Neural progenitor cell (in vitro differentiated cells): ENCODE measurements at places on chromosomes 6 and 20. TPM values are rescaled to one million over a fixed set of nuclear protein-coding genes. Genes with fewer than 3 reads are reported as not detected.

DNA sequence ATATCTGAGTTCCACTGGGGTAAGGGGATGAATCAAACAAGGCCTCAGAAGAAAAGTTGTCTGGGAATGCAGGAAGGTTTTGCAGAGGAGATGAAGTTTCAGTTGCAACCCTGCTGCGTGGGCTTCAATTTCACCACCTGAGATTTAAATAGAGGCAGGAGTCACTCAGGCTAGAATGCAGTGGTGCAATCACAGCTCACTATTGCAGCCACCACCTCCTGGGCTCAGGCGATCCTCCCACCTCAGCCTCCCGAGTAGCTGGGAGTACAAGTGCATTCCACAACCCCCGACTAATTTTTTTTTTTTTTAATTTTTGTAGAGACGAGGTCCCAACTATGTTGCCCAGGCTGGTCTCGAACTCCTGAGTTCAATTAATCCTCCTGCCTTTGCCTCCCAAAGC, 1.5 kb upstream of the ZNF165 start:
- H3K4me1 ChIP-seq = no peaks in the 10 kb centered on the region
- H3K36me3 ChIP-seq = no peaks in the 10 kb centered on the region
- no peak overlapping the region for H3K4me3 ChIP-seq
- no peaks in the 10 kb centered on the region for H3K27me3 ChIP-seq
- DNase-seq = no peak
- no peak overlapping the region for H3K27ac ChIP-seq

The DDX43 gene
- total RNA-seq = not detected in 2 replicates

DNA sequence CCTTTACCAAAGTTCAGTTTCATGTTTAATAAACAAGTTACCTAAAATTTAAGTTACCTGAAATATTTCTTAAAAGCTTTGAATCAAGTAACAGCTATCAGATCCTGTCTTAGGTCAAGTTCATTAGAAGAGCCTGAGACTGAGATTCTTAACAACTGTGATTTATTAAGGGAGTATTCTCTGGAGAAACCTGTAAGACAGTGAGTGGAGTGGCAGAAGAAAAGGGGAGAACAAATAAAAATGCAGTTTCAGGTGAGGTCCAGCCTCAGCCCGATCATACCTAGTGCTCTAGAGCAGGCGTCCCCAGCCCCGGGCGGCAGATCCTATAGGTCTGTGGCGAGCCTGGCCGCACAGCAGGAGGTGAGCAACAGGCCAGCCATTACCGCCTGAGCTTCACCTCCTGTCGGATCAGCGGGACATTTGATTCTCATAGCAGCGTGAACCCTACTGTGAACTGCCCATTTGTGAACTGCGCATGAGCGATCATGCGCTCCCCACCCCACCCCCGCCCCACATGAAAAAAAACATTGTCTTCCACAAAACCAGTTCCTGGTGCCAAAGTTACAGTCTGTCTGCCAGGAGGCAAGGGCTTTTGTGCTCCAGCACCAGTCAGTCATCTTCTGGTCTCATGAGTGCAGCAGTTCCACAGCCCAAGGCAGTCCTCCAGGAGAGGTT, 59.2 kb upstream of the ADGRB3 start:
- H3K4me1 ChIP-seq = no peaks in the 10 kb centered on the region
- no peak overlapping the region for H3K4me3 ChIP-seq
- H3K36me3 ChIP-seq = no peaks in the 10 kb centered on the region
- DNase-seq = peak; percentile 63
- no peak overlapping the region for H3K27ac ChIP-seq
- no peaks in the 10 kb centered on the region for H3K27me3 ChIP-seq

DNA sequence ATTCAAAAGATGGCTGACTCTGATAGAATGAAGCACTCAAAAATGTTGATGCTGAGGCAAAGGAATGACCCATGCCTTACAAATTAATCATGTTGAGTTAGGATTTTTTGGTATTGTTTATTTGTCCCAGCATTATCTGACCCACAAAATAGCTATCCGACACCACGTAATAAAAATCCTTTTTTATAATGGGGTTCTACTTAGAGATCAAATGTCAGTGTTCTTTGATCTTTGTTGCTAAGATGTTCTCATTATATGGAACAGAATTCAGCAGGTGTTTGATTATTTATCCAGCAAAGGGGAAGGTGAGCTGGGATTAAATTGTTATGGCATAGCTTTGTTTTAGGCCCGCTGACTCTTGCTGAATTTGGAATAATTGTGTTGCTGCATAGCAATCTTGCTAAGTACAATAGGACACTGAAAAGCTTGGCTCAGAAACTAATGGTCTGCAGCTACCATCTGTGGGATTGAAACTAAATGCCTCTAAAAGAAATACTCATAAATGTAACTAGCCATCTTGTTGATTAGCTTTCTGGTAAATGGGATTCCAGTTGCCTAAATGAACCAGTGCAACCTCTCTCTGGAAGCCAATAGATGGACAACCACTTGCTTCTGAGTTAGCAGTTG, 180.2 kb upstream of the HDAC2 start:
- H3K36me3 ChIP-seq = no peaks in the 10 kb centered on the region
- H3K27ac ChIP-seq = no peak overlapping the region
- DNase-seq = no peak
- no peaks in the 10 kb centered on the region for H3K27me3 ChIP-seq
- H3K4me1 ChIP-seq = no peaks in the 10 kb centered on the region

GRCh38 chr6:170253226-170253909, 37.5 kb downstream of the DLL1 start:
- H3K4me3 ChIP-seq = no peak overlapping the region
- no peak for DNase-seq
- peaks cover 6% of the 10 kb centered on the region for H3K4me1 ChIP-seq
- no peak overlapping the region for H3K27ac ChIP-seq
- H3K27me3 ChIP-seq = no peaks in the 10 kb centered on the region

DNA sequence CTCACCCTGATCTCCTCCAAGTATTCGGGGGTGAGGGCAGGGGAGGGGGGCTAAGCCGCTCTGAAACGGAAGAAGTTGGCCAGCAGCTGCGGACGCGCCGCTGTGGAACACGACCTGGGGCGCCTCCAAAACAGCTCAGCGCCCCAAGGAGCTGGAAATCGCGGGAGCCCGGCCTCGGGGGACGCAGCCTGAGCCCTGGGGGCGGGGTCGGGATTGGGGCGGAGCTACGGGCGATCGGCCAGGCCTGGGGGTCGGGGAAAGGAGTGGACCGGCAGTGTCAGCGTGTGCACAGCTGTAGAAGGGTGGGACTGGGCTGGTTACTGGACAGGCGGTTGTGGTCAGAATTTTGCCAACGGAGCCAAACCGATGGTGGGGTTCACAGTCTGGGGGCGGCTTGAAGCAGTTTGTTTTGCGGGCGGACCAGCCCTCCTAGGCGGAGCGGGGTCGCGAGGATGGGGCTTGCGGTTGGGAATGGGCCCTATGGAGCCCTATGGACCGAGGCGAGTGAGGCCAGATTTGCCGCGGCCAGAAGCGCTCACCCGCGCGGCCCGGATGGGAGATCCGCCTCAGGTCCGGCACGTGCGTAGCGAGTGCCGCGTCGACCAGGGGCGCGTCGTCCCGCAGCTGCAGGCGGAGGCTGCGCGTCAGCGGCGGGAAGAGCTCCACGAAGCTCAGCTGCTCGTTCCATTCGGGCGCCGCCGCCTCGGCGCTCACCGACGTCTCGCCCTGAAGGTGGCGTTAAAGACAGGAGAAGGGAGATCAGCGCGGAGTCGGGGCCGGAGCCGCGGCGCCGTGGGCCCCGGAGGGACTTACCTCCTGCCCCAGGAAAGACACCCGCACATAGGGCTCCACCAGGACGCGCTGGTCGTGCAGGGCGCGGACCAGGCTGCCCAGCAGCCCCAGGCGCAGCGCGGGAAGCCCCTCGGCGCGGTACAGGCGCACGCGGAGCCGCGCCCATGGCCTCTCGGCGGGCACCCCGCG, 14.3 kb upstream of the SPAG4 start:
- peak overlapping the region; percentile 38 for H3K4me3 ChIP-seq
- H3K27me3 ChIP-seq = peaks cover 53% of the 10 kb centered on the region
- DNase-seq = peak; percentile 92

The SCAF8 gene
- 54.9 and 62.1 TPM in 2 replicates for total RNA-seq
